ENCODE measurements at places on chromosomes 3 and 15.

DNA sequence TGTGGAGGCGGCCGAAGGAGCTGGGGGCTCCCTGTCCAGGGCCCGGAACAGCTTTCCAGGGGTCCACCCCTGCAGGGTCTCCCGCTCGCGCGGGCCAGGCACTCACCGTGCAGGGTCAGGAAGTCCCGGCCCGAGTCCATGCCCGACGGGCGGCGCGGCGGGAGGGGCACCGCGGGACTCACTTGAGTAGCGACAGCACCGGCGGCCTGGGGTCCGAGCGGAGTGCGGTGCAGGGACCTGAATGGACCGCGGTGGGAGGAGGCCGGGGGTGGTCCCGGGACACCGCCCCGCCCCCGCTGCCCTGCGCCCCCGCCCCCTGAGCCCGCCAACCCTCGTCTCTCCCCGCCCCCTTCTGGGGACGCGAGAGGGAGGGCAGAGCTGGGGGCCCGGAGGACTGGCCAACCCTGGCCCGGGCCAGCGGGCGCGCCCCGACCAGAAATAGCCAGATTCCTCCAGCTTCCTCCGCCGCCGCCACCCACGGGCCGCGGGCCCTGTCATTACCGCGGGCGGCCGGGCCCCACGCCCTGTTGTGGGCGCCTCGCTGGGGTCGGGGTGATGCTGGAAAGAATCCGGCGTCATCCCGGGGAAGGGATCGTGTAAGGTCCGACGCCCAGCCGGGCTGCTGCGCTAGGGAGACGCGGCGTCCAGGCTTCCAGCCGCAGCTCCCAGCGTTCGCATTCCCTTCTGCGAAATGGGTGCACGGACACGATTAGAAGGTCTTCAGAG is at the start of gene PLCD1:
PLCD1 (minus strand) TSS at position 243 of the 726 bp plus-strand sequence; CDS start at position 140, 103 bp downstream.
- peak; percentile 34 for DNase-seq

- DNase-seq = no peak
These were observed 178.5 kb downstream of the NR1D2 start for GRCh38 chr3:24123596-24123995.

GRCh38 chr15:65060641-65061397 is 7.0 kb downstream of the RASL12 start:
- DNase-seq = no peak

DNA sequence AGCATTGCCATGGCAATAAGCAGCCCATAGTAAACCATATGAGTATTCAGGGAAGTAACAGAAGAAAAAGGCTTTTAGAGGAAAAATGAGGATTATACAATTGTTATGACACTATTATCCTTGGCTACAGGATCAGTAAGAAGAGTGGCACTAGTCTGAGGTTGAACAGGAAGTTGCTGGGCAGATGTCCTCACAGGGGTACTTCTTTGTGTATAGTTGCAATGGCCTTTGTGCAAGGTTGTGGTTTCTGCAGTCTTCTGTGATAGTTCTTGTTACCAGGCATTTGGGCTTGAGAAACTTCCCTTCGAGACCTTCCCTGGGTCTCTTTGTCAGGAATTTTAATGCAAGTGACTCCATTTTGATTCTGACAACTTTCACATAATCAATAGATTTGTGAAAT is 100.6 kb upstream of the ATP11B start:
- DNase-seq = no peak

DNA sequence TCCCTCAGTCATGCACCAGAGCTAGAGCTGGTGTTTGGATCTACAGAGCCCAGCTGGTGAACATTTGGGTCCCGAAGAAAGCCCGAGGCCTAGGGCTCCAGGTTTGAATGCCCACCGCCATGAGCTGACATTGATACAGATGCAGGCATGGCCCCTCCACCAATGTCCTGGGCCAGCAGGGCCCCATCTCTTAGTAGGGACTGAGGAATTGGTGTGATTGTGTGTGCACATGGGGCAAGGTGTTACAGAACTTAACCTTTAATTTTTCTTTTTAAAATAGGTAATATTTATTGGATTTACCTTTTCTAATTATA is 11.0 kb downstream of the PODXL2 start:
- DNase-seq = no peak

GRCh38 chr15:87710406-87710805 is 546.1 kb downstream of the NTRK3 start:
- DNase-seq = no peak

Data from activated CD8-positive, alpha-beta memory T cell treated with anti-CD3 and anti-CD28 coated beads, Interleukin-2, amount 50 U/mL, for 4 hours (primary cell).